ENCODE measurements at places on chromosomes 3 and 15.

DNA sequence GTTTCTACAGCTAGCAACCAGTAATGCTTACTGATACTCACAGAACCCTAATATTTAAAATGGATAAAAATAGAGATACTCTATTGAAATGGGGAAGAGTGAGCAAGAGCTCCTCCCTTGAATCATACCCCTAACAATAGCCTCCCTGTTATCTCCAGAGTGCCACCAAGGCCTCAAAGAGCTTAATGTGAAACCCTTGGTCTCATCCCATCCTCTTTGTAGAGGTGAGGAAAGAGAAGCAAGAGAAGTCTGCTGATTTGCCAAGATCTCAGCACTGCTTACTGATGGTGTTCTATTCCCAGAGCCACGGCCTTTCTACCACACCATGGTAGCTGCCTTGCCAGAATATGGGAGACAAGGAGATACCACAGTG is 463.4 kb upstream of the PROK2 start:
- DNase-seq = no peak

DNA sequence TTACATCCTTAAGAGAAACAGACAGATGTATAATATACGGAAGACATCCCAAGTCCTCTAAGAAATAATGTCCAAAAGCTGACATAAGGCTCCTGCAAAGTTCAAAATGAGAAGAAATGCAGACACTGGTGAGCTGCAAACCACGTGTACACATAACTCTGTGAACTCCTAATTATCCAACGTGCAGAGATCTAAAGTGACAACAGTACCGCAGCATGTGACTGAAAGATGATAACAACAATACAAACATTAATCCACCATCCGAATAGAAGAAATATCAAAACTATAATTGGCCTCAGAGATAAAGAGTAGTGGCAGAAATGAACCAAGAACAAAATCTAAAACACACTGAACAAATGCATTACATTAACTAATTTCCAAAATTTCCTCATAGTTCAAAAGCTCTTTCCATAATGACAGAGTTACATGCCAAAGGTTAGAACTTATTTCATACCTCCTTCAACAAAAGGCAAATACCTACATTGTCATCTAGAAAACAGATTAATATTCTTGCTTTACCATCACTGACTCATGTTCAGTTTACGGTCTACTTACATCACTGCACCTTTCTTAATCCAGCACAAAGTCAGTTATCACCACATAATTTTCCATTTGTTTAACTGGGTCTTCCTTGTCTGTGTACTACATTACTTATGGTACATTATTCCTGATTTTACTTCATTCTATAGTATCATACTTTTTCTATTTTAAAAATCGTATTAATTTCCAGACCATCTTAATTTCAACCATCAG is 2.2 kb downstream of the PDCD10 start:
- DNase-seq = no peak

GRCh38 chr3:114730397-114730796 is 416.7 kb downstream of the ZBTB20 start:
- no peak for DNase-seq

GRCh38 chr3:194582196-194582905 is 50.9 kb downstream of the TMEM44 start:
- DNase-seq = no peak

DNA sequence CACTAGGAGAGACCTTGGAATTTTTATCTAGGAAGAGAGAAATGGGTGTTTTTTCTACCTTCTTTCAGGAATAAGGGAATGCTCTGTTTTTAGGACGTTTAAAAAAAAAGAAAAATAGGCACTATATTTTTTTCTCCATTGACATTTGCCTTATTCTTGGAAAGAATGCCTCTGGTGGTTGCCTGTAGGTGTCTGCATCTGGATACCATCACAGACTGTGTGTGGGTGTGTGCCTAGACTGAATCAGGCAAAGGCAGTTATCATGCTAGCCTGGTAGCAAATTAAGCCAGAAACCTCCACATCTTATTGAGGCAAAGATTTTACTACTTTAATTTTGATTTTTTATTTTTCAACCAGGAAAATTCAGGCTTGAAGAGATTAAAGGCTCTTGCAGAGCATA is 513.6 kb upstream of the KCNMB2 start:
- no peak for DNase-seq

- DNase-seq = no peak
These were observed 22.2 kb downstream of the UACA start for GRCh38 chr15:70741107-70741531.

- DNase-seq = no peak
These were observed 43.5 kb upstream of the GRIP2 start for GRCh38 chr3:14583548-14584091.

DNA sequence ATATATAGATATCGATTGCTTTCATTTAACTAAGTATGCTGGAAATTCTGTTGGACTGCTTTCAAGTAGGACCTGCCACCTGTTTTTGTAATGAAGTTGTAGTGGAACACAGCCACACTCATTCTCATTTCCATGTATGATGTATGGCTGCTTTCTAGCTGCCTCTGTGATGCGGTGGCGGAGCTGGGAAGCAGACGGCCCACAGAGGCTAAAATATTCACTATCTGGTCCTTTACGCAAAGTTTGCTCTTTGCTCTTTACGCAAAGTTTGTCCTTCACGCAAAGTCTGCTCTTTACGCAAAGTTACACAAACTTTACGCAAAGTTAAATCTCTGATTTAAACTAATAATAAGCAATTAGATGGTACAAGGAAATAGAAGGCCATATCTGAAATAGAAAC is 91.5 kb downstream of the DLG1 start:
- DNase-seq = no peak

Data from cortex of kidney (tissue), 1 donor.